ENCODE measurements at places on chromosomes 2 and 18.

DNA sequence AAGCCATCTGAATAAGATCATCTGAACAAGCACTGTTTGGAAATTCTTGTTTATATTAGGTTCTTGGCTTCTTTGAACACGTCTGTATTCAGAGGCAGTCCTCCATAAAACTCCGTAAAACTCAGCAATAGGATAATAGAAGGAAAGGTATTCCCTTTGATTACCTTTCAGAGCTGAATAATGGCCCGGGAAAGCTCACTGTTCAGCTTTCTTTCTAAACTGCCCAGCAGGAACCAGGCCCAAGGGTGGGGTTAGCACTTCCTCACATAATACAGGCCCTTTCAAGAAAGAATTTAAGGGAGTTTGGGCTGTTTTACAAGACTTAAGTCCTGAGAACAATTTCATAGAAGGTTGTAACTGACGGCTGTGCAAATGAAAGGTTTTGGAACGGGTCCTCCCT lies 72.2 kb upstream of the PHLPP1 start:
- no peak for ATAC-seq

GRCh38 chr2:174493549-174494331 lies 6.9 kb upstream of the GPR155 start:
- no peak for ATAC-seq

DNA sequence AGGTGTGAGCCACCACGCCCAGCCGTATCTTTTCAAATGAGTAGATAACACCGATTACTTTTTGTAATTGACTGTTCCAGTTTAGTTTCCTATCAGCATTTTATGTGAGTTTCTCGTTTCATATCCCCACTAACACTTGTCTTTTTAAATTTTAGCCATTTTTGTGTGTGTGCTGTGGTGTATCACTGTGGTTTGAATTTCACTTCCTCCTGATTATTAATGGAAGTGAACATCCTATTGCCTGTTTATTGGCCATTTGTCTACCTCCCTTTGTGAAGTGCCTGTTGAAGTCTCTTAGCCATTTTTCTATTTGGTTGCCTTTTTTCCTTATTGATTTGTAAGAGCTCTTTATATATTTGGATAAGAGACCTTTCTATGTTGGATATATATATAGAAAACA lies 91.7 kb upstream of the STON1 start:
- ATAC-seq: no peak

DNA sequence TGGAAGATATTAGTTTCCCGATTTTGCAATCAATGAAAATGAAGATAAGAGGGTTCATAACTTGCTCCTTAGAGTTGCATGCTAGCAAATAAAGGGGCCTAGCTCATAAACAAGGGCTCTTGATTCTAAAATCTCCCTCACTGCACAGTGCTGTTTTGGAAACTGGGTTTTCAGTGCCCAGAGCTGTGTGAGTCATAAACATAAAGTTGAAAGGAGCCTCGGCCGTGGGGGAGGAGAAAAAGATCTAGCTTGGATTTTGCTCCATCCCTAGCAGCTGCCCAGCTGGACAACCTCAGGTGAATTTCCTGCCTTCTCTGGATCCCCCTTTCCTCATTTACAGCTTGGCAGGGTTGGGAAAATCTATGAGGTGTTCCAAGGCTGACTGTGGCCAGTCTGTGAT lies 42.5 kb downstream of the LYPD1 start:
- ATAC-seq: no peak

GRCh38 chr2:10960606-10961489 lies 49.1 kb downstream of the KCNF1 start:
- no peak for ATAC-seq

GRCh38 chr18:6039055-6039454 lies 143.7 kb upstream of the TMEM200C start:
- no peak for ATAC-seq

DNA sequence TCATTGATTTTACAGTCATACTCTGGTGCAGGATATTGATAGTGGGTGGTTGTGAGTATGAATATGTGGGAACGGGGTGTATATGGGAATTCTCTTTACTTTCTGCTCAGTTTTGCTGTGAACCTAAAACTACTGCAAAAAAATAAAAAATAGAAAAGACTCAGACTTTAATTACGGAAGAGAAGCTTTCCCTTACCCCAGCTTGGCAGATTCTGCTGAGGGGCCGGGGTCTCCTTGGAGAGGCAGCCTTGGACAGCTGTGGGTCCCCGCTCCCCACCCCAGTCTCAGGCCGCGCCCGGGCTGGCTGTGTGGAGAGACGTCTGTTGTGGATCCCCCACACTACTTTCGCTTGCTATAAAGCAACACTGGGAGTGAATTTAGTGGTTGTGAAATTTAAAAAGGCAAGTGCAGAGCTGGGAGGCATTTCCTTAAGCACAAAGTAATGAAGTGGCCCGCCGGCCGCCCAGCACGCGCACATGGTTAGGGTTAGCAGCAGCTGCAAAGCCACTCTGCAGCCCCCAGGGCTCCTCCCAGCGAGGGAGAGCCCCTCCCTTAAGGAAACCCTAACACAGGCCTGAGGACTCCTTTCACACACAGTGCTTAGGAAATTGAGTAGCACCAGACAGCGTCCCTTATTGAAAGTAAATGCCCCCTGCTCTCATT lies 102.4 kb downstream of the DDX1 start:
- ATAC-seq: no peak

GRCh38 chr2:126857502-126857901 lies 41.2 kb upstream of the TEX51 start:
- no peak for ATAC-seq

DNA sequence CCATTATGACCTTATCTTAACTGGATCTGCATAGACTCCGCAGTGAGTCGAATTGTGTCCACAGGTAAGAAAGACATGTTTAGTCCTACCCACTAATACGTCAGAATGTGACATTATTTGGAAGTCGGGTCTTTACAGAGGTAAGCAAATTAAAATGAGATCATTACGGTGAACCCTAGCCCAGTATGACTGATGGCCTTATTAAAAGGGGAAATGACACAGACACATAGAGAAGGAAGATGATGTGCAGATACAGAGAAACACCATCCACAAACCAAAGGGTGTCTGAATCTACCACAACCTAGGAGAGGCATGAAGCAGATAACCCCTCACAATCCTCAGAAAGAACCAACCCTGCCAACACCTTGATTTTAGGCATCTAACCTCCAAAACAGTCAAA lies 135.6 kb downstream of the GALNT1 start:
- ATAC-seq: no peak

- ATAC-seq: peak; percentile 77
These were observed 19.9 kb downstream of the FMNL2 start for GRCh38 chr2:152354909-152355308.

- no peak for ATAC-seq
These were observed 78.2 kb downstream of the NPAS2 start for GRCh38 chr2:100898035-100898665.

DNA sequence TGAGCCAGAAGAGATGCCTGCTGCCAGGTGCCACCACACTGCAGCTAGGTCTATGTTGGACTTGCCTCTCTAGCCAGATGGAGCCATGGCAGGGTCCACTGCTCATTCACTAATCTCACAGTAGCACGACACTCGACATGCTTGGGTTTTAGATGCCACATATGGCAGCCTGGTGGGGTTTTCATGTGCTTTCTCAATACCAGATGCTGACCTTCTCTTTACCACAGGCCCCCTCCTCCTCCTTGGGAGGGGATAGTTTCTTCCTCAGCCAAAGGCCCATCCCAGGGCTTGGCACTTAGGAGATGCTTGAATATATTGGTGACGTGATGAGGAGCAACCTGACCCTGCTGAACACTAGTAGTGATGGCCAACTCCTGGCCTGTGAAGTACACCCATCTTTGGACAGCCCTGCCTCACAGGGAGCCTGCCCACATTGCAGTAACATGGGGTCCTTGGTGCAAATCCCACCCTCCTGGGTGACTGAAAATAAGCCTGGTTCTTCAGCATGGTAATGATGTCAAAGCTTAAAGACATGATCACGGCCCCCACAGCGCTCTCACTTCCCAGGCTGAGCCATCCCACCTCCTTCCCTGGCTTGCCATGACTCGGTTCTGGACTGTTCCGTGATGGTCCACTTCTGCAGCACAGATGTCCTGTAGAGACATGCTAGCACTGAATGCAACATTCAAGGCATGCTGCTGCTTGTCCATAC lies 227.5 kb downstream of the SH3RF3 start:
- ATAC-seq: no peak

- no peak for ATAC-seq
These were observed 33.5 kb downstream of the LGALSL start for GRCh38 chr2:64487256-64488049.

DNA sequence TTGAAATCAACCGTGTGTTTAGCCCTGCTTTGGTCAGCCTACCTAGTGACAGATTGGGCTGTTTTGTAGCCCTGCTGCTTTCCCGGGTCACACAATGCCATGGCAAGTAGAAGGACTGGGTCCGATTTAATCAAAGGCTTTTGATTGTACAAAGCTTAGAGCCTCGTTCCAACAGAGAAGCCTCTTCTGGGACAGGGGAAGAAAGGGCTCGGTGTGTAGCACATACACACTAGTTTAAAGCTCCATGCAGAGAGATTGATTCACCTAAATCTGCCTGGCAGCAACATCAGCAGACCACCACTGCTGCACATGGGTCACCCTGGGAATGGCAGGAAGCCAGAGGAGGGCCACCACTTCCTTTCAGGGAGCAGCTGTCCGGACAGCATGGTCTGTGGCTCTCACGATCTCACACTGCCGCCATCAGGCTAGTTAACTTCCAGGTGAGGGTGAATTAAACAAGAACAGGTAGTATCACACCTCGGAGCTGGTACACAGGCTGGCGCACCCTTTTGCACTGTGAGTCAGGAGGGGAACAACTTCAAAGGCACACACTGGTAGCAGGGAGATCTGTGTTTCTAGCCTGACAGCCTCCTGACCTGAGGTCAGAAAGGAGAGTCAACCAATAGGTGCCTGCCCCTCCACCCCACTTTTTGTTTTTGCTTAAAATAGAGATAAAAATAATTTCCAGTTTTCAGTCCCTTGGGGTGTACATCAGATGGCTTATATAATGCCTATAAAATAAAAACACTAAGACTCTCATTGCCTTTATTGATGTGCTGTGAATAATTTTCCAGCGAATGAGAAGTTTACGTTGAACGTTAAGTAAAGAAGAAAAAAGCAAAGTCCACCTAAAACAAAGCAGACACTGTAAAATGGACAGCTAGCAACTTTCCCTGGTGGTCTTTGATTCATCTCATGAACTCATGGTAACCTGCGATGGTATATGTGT lies 108.5 kb downstream of the CDCA7 start:
- ATAC-seq: no peak
